SHP77 treated with DMSO at 0.1 percent for 48 hours (cell line): ENCODE measurements at places on chromosomes 11 and 22.

GRCh38 chr11:10561043-10561818, 7.2 kb downstream of the LYVE1 start:
- DNase-seq, result no peak

DNA sequence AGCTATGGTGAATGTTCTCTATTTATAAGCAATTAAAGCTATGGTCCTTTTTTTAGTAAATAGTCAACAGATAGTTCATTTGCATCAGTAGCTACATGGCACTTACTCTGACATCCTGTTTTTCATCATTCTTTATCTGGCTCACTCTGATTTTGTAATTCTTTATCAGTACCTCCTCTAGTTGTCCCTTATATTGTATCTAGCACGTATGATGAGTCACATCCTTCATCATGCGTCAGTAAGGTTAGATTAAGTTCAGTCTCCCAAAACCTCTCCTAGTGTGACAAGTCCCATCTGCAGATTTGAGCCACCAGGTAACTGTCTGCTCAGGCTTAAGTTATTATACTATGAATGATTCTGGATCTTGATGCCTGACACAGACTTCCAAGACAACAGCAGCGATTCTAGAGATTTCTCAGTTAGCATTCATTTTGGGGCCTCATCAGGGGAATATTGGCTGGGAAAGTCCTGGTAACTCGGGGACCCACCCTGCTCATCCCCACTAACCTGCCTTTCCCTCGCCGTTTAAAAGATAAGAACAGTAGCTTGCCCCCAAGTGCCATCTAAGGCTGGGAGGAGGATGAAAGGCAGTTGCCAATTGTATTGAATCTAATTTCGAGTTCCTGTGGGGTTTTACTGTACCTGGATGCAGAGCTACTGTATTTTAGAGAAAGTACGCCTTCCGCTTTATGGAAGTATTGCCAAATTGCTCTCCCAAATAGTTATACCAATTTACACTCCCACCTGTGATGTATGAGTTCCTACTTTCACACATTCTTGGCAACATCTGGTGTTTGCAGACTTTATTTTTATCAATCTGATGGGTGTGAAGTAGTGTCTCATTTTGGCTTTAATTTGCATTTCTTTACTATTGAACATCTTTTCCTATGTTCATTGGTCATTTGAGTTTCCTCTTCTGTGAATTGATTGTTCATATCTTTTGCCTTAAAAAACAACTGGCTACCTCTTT, 55.9 kb downstream of the ZC3H12C start:
- DNase-seq, result no peak

GRCh38 chr11:12786450-12786849, 112.2 kb downstream of the TEAD1 start:
- DNase-seq, result no peak

DNA sequence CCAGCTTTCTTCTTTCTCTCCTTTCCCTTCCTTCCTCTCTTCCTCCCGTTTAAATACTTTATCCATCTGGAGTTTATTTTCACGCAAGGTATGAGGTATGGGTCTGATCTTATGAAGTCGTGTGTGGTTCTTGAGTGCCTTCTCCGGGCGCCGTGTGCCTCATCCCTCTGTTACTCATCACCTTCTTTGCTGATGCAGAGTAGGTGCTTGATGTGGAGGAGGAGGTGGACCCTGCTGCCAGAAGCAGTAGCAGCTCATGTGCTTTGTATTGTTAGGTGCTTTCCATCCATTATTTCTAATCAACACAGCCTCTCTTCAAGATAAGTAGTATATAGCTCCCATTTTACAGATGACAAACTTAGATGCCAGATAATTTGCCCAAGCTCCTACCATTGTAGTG, 47.0 kb downstream of the TNRC6B start:
- no peak for DNase-seq

- DNase-seq, result no peak
Measured at GRCh38 chr11:17516551-17517150, 27.6 kb downstream of the USH1C start.

DNA sequence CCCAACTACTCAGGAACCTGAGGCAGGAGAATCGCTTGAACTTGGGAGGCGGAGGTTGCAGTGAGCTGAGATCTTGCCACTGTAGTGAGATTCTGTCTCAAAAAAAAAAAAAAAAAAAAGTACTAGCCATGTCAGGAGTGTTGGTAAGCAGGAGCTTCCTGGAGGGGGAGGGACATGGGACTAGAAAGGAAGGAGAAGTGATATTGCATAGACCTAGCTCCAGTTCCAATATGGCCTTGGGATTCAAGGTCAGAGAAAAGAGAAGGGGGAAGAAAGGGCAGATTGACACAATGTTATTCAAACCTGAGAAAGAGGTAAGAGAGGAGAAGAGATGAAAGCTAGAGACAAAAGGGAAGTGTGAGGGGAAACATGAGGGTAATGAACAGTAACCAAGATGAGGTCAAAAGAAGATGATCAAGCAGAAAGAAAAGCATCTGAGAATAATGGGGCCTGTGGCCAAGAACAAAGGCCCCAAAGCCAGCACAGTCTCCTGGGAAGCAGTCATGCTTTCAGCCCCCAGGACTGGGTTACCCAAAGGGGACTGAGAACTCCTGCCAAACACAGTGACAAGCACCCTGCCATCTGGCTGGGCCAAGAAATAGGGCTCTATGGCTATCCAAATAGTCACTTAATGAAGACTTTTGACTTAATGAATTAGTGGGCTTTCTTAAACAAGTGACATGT, 51.7 kb upstream of the FTH1 start:
- no peak for DNase-seq

- no peak for DNase-seq
Measured at GRCh38 chr22:33105501-33105911, 47.3 kb upstream of the SYN3 start.

GRCh38 chr11:64204464-64204989, 2.0 kb upstream of the FERMT3 start:
- DNase-seq, result peak; percentile 18

- no peak for DNase-seq
Measured at GRCh38 chr22:20026996-20027601, 6.2 kb downstream of the TANGO2 start.

- no peak for DNase-seq
Measured at GRCh38 chr11:64020976-64021756, 14.6 kb upstream of the FLRT1 start.

GRCh38 chr11:64053699-64054098, 18.0 kb downstream of the FLRT1 start:
- DNase-seq, result no peak

- DNase-seq, result no peak
Measured at GRCh38 chr11:107044503-107044902, 26.2 kb upstream of the GUCY1A2 start.

DNA sequence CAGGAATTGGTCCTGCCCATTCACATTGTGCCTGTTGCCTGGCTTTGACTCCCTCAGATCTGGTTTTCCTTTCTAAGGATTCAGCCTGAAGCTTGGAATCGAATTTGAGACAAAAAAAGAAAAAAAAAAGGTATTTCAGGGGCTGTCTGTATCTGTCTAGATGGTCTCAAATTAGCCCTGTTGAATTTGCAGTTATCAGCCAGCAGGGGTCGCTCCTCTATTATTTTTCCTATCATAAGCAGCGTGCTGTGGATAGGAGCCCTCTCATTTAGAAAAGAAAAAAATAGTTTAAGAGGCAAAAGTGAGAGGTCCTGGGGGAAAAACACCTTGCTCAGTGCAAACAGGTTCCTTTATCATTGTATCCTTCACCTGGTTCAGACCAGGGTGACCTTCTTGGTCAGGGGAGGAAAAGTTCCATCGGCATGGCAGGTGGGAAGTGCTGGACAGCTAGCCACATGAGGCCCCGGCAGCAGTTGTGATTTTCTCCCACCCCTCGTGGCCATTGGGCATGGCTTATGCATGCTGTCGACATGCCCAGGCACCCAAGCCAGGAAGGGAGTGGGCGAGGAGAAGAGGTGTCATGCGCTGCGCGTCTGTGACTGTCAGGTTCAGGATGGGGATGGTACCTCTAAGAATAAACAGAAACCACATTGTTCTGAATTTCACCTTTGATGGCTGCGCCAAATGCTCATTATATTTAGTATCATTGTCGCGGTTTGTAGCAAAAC, 13.1 kb downstream of the OR5AK2 start:
- no peak for DNase-seq

GRCh38 chr11:94769880-94770279, 1.7 kb downstream of the AMOTL1 start:
- DNase-seq, result no peak

DNA sequence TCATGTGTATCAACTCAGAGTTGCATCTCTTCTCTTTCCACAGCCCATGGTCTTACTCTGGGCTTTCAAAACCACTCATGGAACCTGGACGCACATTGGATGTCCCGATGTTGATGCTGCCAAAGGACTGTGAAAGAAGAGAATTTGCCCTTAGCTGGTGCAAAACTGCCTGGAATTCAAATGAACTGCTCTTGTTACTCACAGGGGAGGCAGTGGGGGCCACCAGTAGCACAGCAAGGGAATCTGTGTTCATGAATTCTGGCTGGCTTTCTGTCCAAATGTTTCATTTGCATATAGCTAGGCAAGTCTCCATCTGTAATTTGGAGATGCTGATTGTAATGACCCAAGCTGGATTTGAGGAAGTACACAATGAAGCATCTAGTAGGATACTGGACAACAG, 24.9 kb downstream of the LMO2 start:
- no peak for DNase-seq

DNA sequence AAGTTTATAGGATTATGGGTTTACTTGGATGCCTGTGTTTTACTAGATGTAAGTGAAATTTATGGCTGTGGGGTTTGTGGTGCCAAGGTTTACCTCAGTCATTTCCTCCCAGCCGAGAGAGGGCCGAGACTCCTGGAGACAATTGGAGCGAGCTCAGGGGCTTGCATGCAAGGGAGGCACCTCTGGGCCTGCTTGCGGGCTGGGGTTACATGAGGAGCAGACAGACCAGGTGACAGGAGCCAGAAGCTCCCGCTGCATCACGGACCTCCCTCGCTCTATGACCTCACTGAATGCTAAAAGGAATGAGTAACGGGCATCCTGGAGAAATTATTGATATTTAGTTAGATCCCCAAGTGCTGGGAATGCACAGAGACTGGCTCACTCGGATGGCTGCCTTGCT, 275.2 kb upstream of the KIRREL3 start:
- DNase-seq, result no peak

DNA sequence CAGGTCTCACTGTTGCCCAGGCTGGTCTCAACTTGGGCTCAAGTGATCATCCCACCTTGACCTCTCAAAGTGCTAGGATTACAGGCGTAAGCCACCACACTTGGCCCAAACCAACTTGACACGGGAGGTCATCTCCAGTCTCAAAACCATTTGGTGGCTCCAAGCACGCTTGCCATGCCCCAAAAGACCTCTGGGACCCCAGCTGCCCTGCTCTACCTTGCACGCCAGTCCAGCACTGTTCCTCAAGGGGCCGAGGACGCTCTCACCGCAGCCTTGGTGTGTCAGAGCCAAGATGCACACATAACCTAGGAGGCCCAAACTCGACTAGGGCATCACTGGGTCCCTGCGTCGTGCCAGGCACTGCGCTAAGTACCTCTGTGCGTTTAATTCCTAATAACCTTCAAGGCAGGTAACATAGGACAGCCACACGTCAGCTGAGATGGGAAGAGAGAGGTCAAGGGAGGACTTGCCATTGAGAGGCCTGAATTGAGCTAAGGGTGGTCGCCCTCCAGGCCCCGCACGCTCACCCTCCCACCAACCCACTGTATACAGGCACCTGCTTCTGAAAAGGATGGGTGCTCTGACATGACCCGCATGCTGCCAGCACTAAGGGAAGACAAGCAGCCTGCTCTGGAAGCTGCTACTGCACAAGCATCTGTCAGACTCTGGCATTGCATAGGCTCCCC, 4.6 kb upstream of the GAS2L1 start:
- DNase-seq, result no peak

DNA sequence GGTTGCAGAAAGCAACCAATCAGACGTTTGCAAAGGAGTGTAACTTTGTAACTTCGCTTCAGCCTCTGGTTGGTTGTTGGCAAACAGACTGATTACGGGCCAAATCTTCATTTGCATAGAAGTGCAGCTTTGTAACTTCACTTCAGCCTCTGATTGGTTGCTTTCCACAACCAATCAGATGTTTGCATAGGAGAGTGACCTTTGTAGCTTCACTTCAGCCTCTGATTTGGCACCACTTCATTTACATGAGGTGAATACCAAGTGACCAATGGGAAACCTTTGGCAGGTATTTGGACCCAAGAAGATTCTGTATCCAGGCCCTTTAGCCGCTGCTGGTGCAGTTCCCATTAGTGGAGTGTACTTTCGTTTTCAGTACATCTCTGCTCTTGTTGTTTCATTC, 16.0 kb downstream of the USP47 start:
- DNase-seq, result no peak
